ENCODE measurements at places on chromosomes 4 and X.

GRCh38 chrX:132984058-132984650 lies 25.7 kb upstream of the HS6ST2 start:
- DNase-seq: no peak

GRCh38 chrX:125150231-125150630 lies 169.4 kb upstream of the TEX13C start:
- DNase-seq: peak; percentile 12

DNA sequence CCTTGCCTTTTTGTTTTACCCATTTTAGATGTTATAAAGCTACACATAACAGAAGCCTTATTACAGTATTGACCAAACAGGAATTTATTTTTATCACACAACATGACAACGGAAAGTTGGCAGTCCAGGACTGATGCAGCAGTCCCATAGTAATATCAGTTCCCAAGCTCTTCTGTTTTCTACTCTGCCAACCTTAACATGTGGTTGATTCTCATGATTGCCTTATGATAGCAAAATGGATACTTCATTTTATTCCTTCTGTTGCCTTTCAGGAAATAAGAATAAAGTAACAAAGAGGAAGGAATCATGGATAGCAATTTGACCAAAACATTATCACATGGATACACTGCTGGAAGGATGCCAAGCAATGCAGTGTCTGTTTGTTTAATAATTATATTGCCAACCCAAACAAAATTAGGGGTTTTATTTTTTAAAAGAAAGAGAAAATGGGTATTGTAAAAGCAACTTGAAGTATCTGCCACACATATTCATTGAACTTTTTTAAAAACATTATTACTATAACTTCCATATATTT lies 275.7 kb downstream of the STPG2 start:
- DNase-seq: no peak

GRCh38 chr4:19366916-19367315 lies 884.8 kb upstream of the SLIT2 start:
- no peak for DNase-seq

DNA sequence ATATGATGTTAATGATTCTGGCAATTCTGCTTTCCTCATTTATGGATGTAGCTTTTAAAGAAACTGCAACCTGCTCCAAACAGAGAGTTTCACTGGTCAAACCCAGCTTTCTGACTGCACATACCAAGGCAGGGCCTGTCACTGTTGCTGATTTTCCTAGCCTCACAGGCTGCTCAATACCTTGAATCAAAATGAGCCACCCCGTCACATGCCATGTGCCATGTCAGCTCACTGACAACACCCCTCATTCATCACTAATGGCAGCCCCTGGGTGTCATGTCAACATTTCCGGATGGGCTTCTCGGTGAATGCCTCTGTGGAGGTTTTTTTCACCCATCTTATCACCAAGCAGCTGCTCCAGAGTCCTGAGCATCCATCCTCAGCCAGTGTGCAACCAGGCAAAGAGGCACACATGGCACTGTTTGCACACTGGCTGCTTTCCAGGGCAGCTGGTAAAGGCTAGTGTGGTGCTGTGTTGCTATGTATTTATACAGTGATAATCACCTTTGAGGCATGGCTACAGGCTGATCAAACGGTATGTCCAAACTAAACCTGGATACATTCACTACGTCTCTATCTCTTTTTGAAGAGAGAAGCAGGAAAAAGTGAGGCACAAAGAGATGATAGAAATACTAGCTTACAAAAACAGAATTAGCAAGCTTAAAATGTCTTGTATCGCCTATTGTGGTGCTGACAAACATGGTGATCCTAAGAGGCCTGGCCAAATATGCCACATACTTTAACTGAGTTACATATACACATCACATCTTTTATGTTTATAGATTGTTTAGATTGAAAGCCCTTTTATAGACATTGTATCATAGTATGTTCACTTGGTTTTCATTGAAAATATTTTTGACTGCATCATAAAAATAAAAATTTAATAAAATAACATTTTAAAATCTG lies 94.6 kb upstream of the INPP4B start:
- DNase-seq: no peak

GRCh38 chrX:27336466-27337091 lies 126.6 kb downstream of the PPP4R3C start:
- DNase-seq: peak; percentile 1

DNA sequence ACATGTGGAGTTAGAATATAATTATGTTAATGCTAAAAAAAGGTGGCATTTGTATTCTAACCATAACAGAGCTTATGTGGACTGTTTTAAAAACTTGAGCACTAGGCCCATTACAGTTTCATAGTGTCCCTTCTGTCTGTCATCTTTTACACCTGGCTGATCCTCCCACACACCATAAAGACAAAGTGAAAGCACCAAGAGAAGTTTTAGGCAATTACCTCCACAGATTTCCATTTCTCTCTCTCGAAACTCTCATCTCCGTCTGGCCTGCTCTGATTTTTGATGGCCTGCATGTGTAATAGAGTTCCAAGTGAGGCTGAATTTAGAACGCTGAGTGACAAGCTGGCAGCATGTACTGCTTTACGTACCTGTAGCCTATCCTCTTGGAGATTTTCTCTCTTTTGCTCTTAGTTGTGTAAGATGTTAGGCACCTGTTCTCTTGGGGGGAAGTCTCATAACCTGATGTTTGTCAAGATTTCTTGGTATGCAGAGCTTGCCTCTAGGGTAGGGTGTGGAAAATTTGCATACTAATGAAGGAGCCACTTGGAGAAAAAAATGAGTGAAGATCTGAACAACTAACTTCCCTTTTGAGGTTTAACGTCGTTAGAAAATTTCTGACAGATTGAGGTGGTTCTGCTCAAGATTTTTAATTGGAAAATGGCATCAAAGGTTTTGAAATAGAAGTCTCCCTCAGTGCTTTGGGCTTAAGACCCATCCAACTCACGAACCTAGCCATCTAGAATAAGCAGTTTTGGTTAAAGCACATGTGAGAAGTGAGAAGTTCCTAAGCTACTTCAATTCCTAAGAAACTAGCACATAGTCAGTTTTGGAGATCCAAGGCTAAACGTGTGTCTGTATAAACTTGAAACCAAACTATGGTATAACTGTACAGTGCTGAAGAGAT lies 57.6 kb upstream of the RAP1GDS1 start:
- no peak for DNase-seq
